ENCODE measurements at places on chromosomes 16 and 17.

DNA sequence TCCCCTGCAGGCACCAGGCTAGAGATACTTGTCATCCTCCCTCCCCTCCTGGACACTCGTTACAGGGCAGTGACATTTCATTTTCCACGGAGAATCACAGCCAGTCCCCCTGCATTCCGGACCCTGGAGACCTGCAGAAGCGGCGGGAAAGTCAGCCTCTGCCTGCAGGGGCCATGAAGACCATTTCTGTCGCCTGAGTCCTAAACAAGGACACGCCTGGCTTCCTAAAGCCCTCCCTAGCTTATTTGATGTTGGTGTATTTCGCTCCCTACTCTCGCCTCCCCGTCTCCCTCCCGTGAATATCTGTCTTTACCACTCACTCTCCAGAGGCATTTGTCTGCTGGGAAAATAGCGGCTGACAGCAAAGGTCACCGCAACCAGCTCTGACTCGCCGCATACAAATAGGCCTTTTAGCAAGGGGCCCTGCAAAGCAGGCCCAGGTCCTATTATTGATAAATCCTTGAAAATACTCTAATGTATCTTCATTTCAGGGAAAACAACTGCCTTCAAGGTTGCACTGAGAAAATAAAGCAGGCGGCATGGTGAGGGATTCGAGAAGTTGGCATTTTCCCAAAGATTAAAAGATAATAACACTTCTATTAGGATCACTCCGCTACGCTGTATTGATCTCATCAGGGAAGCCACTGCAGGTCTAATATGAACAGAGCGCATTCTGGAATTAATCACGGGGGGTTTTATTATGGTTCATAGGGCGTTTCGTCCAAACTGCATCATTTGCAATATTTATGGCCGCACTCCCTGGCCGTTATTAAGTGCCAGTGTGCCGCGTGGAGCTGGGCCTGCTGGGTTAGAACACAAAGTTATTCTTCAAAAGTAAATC lies 447.1 kb upstream of the CDH5 start:
- no peak for DNase-seq

DNA sequence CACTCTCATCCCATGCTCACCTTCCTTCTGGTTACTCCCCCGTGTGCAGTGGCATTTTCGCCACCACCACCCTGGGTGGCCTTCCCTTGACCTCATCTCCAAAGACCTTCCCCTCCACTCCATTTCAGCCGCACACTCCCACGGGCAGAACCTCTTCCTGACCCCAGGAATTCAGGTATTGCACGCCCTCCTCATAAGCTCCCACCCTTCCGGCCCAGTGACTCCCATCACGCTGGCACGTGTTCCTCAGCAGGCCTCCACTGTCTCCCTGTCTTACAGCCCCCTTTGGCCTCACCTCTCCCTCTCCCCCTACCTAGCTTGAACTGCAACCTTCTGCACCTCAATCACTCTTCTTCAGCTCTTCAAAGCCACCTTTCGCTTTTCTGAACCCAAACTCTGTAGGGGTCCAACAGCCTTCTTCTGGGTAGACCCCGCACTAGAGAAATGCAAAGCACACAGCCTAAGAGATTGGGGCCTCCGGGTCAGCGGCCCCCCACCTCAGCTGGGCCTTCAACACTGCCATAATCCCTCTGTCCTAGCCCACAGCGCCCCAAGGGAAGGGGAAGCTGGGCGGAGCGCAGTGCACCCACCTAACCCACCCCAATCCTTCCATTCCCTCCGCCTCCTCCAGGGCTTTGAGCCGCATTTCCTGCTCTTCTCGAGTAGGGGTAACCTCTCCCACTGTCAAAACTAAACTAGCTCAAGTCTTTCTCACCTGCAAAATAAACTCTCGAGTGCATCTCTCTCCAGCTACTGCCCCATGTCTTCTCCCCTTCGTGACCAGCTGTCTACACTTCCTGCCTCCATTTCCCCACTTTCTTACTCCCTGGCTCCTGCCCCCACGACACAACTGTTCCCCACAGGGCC lies 1.7 kb upstream of the TMEM97 start:
- DNase-seq: no peak

- DNase-seq: no peak
Measured at GRCh38 chr16:72590151-72590937, 418.4 kb upstream of the PMFBP1 start.

GRCh38 chr16:58717994-58718393 lies 16.1 kb downstream of the GOT2 start:
- DNase-seq: no peak

GRCh38 chr17:31549121-31549524 lies 157.6 kb downstream of the RAB11FIP4 start:
- no peak for DNase-seq

GRCh38 chr16:1280783-1281182 lies 24.9 kb downstream of the TPSD1 start:
- no peak for DNase-seq

DNA sequence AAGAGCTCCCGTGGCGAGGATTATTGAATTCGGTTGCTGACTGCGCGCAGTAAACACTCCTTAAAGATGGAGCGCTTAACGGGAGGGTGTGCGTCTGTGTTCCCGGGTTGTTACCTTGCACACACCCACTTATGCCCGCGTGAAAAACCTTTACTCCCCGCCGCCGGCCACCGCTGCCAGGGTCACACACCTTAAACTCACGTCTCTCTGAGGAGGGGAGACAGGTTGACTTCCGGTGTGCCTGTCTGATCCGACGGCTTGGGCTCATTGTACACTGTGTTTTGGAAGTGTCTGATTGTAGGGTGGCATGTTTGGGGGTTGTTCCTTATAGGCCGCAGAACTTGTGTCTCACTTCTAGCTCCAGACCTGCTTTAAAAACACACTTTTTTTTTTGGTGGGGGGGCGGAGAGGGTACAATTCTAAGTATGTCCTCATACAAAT lies 66.8 kb downstream of the KPNA2 start:
- no peak for DNase-seq

GRCh38 chr16:56198755-56199114 lies 7.4 kb downstream of the GNAO1 start:
- no peak for DNase-seq

DNA sequence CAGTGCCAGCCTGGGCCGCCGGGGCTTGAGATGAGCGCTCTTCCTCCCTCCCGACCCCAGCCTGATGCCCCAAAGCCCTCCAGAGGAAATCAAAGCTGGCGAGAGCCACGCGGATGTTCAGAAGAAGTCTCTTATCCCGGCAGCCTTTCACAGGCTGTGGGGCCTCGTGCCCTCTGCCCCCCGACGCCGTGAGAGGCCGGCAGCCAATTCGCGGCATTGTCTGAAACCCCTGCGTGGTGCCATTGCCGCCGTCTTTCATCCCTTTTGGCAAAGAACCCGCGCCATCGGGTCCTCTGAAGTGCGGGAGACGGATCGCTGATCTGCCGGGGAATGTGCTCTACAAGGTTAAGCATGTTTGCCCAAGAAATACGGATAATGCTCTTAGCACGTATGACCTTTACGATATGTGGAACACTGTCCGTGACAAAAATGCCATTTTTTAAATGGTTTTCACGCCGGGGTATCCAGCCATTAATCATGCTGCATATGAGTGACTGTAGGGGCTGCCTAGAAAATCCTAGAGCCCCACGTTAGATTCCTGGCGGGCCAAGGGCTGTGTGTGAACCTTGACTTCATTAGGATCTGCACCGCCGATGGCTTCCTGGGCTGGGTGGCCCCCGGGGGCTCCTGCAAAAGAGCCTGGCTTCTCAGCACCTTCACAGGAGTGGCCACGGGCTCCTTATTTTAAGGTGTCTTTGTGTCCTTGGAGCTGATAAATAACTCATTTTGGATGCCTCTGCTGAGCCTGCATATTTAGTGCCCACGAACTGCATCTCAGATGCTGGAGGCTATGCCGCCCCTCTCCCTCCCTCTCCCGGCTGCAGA lies 165.1 kb upstream of the TNRC6C start:
- DNase-seq: no peak

- no peak for DNase-seq
Measured at GRCh38 chr17:72399023-72399607, 278.3 kb downstream of the SOX9 start.

DNA sequence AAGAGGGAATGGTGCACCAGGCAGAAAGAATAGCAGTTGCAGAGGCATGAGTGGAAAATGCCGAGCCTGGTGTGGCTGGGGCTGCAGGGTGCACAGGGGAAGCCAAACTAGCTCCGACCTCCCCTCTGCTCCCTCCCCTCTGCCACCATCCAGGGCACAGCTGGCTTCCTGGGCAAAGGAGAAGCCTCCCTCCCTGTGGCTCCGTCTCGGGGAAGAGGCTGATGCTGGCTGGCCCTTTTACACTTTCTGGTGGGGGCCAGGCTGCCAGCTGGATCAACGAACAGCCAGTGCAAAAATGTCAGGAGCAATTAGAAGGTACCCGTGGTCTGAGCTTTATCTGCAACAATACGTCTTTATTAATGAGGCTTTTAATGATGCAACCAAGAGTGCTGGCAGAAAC lies 37.1 kb upstream of the KCNJ12 start:
- no peak for DNase-seq

DNA sequence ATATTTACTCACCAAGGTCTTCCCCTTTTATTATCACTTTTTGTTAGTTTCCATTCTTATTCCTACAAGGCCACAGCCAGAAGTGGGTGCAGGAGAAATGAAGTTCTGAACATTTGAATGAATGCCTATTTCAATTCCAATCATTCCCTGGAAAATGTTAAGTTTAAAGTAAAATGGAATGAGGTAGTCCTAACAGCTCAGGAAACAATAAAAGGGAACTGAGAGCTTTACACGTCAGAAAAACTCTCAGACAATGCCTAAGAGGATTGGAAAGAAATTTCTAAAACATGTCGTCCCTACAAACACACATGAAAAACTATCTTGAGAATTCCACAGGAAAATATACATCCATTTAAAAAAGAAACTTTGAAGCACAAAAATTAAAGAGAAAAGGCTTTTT lies 238.8 kb downstream of the STX8 start:
- DNase-seq: no peak

DNA sequence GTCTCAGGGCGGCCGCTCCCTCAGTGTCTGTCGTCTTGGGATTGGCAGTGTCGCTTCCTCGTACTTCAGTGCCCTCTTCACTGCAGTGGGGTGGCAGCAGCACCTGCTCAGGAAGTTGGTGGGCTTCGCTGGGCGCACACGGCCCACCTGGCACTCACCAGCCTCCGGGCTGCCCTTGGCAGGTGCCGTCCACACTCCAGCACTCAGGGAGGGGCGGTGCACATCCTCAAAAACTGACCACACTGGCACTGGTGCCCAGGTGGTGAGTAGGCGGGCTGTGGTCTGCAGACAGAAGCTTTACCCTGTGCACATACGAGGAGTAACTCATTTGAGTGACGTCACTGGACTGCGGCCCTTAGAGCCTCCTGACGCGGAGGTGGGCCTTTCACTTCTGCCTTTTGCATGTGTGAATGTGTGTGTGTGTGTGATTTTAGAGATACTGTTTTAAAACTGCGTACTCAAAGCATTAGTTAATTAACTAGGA lies 94.6 kb downstream of the BANP start:
- peak; percentile 97 for DNase-seq

GRCh38 chr17:45784293-45784740 lies at the start of gene CRHR1:
TSS of gene CRHR1 (plus strand) at chr17:45784320. CDS start at chr17:45784545, 225 bp downstream.
- DNase-seq: no peak

DNA sequence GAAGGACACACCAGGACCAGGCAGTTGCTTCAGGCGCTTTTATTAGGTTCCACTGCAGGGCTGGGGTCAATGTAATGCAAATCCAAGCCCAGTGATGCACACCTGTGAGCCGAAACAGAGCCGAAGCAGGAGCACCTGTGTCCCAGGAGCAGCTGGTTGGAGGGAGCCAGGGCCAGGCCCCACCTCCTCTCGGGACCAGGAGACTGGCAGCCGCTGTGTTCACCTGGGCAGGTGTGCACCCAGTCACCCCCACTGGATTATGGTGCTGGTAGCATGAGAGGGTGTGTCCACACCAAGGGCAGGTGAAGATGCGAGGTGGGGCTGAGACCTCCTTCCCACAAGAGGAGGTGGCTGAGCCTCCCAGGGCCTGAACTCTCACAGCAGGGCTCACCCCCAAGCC lies 4.7 kb upstream of the FAAP100 start:
- DNase-seq: no peak

DNA sequence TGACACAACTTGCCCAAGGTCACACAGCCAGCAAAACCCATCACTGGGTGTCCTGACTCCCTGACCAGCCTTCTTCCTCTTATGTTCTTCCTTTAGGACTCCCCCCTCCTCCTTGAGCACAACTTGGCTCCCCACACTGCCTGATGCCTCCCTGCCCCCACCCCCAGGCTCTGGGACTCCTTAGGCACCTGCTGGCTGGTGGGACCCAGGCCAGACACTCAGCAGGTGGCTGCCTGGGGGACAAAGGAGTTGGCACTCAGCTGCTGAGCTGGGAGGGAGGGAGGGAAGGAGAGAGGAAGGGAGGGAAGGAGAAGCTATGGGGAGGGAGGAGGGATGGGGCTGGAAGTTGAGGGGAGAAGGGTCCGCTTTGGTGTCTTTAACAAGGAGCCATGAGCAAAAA lies 8.0 kb downstream of the SEZ6 start:
- no peak for DNase-seq

DNA sequence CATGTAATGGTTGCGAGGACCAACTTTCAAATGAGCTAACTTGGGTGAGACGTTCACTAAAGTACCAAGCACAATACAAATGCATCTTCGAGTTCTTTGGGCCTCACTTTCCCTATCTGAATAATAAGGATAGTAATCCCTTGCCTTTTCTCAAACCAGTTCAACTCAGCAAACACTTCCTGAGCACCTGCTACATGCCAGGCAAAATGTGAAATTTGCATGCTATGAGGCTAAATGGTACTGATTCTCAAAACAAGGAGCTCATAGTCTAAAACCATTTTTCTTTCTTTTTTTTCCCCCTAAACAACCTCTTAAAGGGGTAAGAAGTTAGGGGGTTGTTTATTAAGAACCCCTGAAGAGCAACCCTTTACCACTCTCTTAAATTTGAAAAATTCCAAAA lies 101.4 kb upstream of the HLF start:
- no peak for DNase-seq

DNA sequence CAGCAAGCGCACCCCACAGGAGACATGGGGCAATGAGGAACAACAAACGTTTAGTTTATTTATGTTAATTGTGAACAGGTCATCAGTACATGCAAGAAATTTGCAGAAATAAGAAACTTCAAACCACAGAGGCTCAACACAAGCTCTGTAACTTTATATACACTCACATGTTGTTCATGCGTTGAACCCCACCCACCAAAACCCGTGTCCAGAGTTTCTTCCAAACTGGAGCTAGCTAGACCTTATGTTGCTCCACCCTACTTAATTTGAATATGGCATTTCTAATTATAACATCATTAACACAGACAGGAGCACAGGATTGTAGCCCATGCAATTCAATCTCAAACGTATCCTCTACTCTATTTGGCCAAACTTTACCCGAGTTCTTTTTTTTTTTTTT lies 192.1 kb downstream of the ZNF18 start:
- DNase-seq: no peak

GRCh38 chr16:49697631-49698452 lies 158.1 kb downstream of the ZNF423 start:
- DNase-seq: no peak

- no peak for DNase-seq
Measured at GRCh38 chr16:48091117-48091516, 64.7 kb downstream of the ABCC12 start.

GRCh38 chr17:39709998-39710964 lies 10.4 kb downstream of the ERBB2 start:
- no peak for DNase-seq

Measured in stimulated activated naive B cell treated with anti-CD40 and anti-IgM and Interleukin-4, amounts not matched to agents 10 μg/mL and 1 μg/mL and 100 μg/mL, for 72 hours (primary cell).